ENCODE measurements at places on chromosomes 3 and 15.

DNA sequence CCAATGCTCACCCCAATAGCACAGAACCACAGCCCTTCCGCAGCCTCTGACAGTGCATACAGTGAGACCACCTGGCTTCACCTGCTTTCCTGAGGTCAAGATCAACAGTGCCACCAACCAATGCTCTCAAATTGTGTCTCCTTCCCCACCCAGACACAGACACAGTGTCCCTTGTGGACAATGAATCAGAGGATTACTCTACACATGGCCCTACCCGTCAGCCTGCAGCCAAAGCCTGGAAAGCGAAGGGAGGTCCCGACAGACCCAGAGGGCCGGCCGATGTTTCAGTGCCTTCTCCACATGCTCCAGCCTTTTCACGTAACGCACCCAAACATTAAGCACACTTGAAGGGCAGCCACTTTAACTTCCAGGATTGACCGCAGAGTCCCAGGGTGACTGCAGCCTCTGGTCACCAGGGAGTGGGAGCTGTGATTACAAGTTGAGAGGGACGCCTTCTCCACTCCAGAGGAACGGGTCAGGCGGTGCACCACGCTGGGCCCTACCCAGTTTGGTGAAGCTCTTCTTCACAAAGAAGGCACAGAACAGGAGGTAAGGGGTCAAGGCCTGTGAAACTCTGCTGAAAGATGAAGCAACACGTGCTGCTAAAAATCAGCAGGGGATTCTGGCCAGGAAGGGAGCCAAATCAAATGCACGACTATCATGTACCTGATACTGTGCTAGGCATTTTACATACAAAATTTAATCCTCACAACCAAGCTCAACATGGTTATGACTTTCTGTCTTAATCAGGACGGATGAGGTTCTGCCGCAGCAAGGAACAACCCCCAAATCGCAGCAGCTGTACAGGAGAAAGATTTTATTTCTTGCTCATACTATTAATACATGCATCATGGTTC lies 17.2 kb downstream of the KLHL25 start:
- DNase-seq = no peak

GRCh38 chr15:90665288-90666134 lies 51.6 kb upstream of the BLM start:
- DNase-seq = peak; percentile 51

DNA sequence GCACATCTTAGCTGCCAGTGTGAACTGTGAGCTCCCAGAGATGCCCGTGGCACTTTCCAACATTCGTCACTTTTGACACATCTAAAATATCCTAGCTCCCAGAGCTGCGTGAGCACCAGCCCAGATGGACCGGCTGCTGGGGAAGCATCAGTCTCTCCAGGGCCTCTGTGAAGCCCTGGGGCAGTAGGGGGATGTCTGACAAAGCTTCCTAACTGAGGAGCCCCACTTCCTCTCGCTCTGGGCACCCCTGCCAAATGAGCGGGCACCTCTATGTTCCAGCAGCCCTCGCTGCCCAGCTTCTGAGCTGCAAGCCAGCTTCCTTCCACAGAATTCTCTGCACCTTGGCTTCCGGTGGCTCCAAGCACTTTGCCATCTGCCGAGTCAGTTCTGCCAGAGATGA lies 91.1 kb downstream of the LIPC start:
- no peak for DNase-seq

GRCh38 chr15:62709261-62709660 lies 333.3 kb upstream of the TPM1 start:
- no peak for DNase-seq

GRCh38 chr3:177057768-177058167 lies 139.5 kb downstream of the TBL1XR1 start:
- peak; percentile 53 for DNase-seq

GRCh38 chr3:193342551-193342950 lies 36.0 kb downstream of the ATP13A5 start:
- no peak for DNase-seq

DNA sequence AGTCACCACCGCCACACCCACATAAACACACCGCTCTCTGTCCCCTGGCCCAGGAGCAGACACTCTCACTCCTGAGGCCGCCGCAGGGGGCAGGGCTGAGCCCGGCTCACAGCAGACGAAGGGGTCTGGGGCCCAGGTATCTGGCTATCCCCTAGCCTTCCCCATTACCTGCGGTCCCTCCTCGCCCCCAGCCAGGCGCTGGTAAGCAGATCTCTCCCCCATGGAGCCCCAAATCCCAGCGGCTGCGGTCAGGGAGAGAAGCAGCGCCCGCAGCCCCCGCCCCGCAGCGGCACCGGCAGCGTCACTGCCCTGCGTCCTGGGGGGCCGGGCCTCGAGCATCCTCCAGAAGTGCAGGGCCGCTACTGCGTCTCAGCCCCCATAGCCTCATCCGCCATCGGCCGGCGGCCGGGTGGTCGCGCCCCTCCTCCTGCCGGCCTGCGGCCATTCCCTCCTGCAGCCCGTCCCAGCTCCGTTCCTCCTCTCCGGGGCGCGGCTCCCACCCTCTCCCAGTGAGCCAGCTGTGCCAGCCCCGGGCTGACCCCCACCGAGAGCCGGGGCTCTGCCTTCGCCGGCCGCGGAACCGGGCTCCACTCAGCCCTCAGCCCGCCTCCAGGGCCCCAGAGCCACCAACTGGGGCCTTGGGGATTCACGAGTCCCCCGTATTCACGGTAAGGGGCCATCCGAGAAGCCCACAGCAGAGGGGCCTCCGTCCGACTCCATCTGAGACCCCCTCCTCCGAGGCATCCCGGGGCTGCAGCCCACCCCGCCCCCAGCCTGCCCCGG lies 13.1 kb downstream of the TNK2 start:
- DNase-seq = peak; percentile 75

DNA sequence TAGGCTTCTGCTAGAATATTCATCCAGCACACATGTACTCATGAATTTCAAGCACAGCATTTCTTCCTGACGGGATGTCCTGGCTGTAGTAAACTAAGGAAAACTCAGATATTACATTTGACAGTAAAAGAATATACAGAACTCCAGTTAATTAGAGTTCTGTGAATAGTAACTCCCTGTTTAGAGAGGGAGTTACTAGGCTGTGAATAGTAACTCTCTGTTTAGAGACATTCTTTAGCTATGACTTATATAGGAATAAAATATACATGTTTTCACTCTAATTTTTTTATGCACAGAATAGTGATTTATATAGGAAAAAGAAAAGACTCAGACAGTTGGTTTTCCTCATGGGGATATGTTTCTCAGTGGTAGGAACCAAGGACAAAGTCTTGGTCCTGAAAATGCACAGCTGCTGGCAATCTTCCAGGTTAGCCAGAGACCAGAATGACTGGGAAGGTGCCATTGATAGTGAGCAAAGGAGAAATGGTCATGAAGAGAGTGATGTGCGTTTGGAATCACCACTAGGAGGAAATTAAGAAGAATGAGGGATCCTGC lies 480.7 kb upstream of the THBS1 start:
- DNase-seq = no peak

DNA sequence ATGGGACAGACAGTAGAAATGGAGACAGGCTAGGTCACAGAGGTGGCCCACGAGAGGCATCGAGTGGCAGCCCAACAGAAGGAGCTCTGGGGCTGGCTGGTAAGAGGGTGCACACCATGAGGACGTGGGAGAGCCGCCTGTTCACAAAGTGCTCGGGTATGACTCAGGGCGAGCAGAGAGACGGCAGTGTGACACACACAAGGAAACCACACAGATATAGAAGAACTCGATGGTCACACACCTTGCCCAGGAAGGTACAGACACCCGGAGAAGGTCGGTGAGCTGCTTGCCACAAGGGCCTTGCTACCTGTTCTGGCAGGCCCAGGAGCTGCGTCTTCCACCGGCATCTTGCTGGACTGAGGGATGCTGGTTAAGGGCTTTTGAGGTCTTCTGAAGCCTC lies 50.2 kb downstream of the CA12 start:
- no peak for DNase-seq

DNA sequence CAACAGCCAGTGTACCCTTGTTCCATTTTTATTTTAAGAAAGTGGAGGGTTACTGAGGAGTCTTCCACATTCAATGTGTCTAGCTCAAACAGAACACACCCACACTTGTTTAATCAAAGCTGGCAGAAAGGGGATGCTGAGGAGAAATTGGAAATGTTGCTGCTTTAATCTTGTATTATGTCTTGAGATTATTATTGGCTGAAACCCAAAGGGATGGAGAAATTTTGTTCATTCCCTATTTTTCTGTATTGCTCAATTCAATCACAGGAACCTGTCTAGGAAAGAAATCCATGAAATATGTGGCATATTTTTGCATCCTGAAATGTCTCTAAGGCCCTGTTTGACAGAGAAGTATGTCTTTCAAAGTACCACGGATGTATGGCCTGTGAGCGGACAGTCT lies 238.0 kb downstream of the MYRIP start:
- no peak for DNase-seq

Data from activated naive CD4-positive, alpha-beta T cell treated with Interleukin-2 at 50 U/mL for 16 hours (primary cell).